ENCODE measurements at places on chromosomes 5 and 9. TPM values are rescaled to one million over a fixed set of nuclear protein-coding genes. Genes with fewer than 3 reads are reported as not detected.
A peak's percentile ranks its signal among the peaks of the same experiment; 100 is the strongest.

The DAB2 gene
- total RNA-seq, result 164 TPM

The C1QTNF2 gene
- total RNA-seq, result 1.6 TPM

DNA sequence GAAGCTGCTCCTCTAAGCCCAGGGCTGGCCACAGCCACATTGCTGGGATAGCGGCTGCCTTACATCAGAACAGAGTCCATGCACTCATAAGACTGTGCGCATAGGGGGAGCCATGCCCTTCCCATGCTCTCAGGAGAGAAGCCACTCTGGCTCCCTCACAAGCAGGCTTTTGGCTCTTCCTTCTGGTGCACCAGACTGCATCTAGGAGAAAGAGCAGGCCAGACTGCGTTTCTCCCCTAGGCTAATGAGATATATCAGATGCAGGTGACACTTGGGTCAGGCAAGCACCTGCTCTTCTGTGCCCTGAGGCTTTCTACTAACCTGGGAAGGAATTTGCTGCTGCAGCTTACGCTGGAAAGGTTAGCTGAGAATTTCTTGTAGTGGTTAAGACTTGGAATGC lies 43.2 kb upstream of the BRINP1 start:
- H3K4me3 ChIP-seq, result no peak overlapping the region
- H3K27me3 ChIP-seq, result no peaks in the 10 kb centered on the region
- H3K36me3 ChIP-seq, result no peaks in the 10 kb centered on the region
- no peak for DNase-seq

The RANBP3L gene
- total RNA-seq, result 2.8 TPM

- no peaks in the 10 kb centered on the region for H3K36me3 ChIP-seq
- no peak for DNase-seq
- H3K27ac ChIP-seq, result no peak overlapping the region
- no peaks in the 10 kb centered on the region for H3K4me1 ChIP-seq
- H3K27me3 ChIP-seq, result no peaks in the 10 kb centered on the region
Observed at GRCh38 chr5:43564289-43564850, 7.5 kb upstream of the PAIP1 start.

The SLC1A3 gene
- 52.1 TPM for total RNA-seq

The PKN3 gene
- 11.1 TPM for total RNA-seq

GRCh38 chr5:55308254-55308836 lies 556 bp downstream of the MTREX start:
- peak overlapping the region; percentile 89 for H3K4me3 ChIP-seq
- DNase-seq, result no peak
- H3K4me1 ChIP-seq, result peaks cover 67% of the 10 kb centered on the region
- H3K27me3 ChIP-seq, result no peaks in the 10 kb centered on the region
- no peaks in the 10 kb centered on the region for H3K36me3 ChIP-seq
- peak overlapping the region; percentile 97 for H3K27ac ChIP-seq

DNA sequence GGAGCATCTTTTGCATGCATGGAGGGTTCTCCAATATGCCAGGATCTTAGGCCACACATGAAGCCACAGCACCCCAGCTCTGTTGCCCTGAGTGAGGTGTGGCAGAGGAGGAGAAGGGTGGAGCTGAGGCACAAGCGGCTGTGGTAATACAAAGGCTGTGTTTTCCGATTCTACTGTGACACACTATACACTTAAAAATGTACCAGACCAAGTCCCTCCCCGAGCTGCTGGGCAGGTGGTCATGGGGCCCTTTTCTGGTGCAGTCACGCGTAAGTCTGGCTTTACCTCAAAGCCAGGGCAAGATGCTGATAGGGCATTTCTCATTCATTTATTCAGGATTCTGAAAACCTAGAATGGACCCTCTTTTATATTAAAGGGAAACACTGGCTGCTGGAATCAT lies 3.7 kb downstream of the ADGRV1 start:
- DNase-seq, result no peak
- H3K27ac ChIP-seq, result no peak overlapping the region
- no peaks in the 10 kb centered on the region for H3K36me3 ChIP-seq
- H3K4me3 ChIP-seq, result no peak overlapping the region
- H3K27me3 ChIP-seq, result peaks cover 38% of the 10 kb centered on the region
- H3K4me1 ChIP-seq, result peaks cover 12% of the 10 kb centered on the region

GRCh38 chr5:84191281-84191680 lies 193.4 kb downstream of the EDIL3 start:
- H3K4me3 ChIP-seq, result no peak overlapping the region
- no peaks in the 10 kb centered on the region for H3K27me3 ChIP-seq
- H3K27ac ChIP-seq, result no peak overlapping the region
- DNase-seq, result no peak

GRCh38 chr9:77533671-77534070 lies 114.5 kb downstream of the GNA14 start:
- peaks cover 3% of the 10 kb centered on the region for H3K4me1 ChIP-seq
- no peak for DNase-seq
- H3K27me3 ChIP-seq, result no peaks in the 10 kb centered on the region

- no peak overlapping the region for H3K27ac ChIP-seq
- H3K4me3 ChIP-seq, result no peak overlapping the region
Observed at GRCh38 chr5:54243483-54244080, 66.8 kb downstream of the ARL15 start.

- no peak overlapping the region for H3K27ac ChIP-seq
- DNase-seq, result no peak
- no peaks in the 10 kb centered on the region for H3K27me3 ChIP-seq
- no peak overlapping the region for H3K4me3 ChIP-seq
- H3K4me1 ChIP-seq, result no peaks in the 10 kb centered on the region
- no peaks in the 10 kb centered on the region for H3K36me3 ChIP-seq
Observed at GRCh38 chr5:43694027-43694426, 91.0 kb downstream of the NNT start.

The SPRY4 gene
- total RNA-seq, result 42.7 TPM

The FOXD4L5 gene
- total RNA-seq, result 0.38 TPM

DNA sequence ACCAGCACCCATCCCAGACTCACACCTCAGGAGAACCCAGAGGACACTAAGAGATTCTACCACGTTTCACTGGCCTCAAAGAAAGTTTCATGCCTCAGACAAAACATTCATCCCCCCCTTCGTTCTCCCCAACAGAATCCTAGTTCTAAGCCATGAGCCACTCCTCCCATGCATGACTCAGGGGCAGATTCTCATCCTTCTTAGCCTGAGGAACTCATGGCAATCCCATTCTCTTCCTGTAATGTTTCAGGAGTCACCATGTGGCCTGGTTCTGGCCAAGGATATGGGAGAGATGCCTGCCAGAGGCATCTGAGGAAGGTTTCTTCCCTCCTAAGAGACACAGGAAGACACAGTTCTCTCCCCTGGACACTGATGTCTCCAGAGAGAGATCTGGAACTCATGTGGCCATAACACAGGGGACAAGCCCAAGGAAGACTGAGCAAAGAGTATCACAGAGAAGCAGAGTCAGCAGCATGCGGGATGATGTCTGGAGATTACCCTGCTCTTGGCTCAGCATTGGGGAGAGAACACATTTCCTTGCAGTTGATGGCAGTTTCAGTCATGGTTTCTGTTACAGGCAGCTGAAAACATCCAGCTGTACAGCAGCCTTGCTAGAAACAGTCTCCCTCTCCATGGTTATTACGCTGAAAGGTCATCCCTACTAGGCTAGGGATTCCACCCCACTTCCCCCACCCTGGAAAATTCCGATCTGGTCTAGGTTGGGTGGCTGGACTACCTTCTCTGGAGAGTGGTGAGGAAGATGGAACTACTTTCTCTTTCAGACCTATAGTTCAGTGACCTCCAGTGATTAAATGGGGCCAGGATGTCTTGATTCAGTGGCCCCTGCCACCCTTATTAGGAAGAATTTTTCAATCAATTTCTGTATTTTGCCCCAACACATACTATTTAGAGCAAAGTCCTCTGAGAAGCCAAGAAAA lies 115.4 kb downstream of the ZNF608 start:
- H3K4me3 ChIP-seq, result no peak overlapping the region
- peaks cover 10% of the 10 kb centered on the region for H3K4me1 ChIP-seq
- no peaks in the 10 kb centered on the region for H3K27me3 ChIP-seq
- DNase-seq, result no peak
- H3K36me3 ChIP-seq, result no peaks in the 10 kb centered on the region

- no peaks in the 10 kb centered on the region for H3K4me1 ChIP-seq
- H3K4me3 ChIP-seq, result no peak overlapping the region
- no peaks in the 10 kb centered on the region for H3K27me3 ChIP-seq
Observed at GRCh38 chr5:17346811-17347210, 129.4 kb downstream of the BASP1 start.

- H3K4me3 ChIP-seq, result no peak overlapping the region
- peaks cover 40% of the 10 kb centered on the region for H3K36me3 ChIP-seq
- no peak for DNase-seq
- H3K27me3 ChIP-seq, result no peaks in the 10 kb centered on the region
- no peak overlapping the region for H3K27ac ChIP-seq
Observed at GRCh38 chr5:169695919-169696490, 58.9 kb downstream of the DOCK2 start.

DNA sequence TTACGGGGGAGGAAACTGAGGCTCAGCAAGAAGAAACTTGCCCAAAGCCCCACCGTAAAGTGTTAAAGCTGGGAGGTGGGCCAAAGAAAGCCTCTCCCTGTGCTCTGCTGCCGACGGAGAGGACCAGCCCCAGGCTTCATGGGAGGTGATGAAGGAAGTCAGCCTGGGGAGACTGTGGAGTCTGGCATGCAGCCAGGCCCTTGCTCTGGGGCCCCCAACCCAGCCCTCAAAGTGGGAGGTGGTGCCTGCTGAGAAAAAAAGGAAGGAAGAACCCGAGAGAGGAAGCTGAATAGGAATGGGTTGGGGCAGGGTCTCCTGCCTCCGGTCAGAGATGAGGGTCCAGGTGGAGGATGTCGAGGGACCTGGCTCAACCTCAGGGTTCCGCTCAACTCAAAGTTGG lies 3.8 kb downstream of the RNF44 start:
- H3K4me1 ChIP-seq, result peaks cover 65% of the 10 kb centered on the region
- peak overlapping the region; percentile 27 for H3K4me3 ChIP-seq
- H3K27ac ChIP-seq, result peak overlapping the region; percentile 98
- no peaks in the 10 kb centered on the region for H3K27me3 ChIP-seq
- peaks cover 35% of the 10 kb centered on the region for H3K36me3 ChIP-seq

GRCh38 chr5:111066261-111066938 lies 5.1 kb upstream of the TSLP start:
- H3K27me3 ChIP-seq, result no peaks in the 10 kb centered on the region
- no peak for DNase-seq
- no peaks in the 10 kb centered on the region for H3K36me3 ChIP-seq
- H3K4me3 ChIP-seq, result no peak overlapping the region
- no peak overlapping the region for H3K27ac ChIP-seq

GRCh38 chr5:116898917-116899316 lies 324.3 kb upstream of the SEMA6A start:
- no peaks in the 10 kb centered on the region for H3K4me1 ChIP-seq
- H3K27ac ChIP-seq, result no peak overlapping the region
- no peaks in the 10 kb centered on the region for H3K27me3 ChIP-seq
- DNase-seq, result no peak
- no peak overlapping the region for H3K4me3 ChIP-seq

The ENTREP1 gene
- total RNA-seq, result 30.1 TPM

- peak; percentile 53 for DNase-seq
- peak overlapping the region; percentile 83 for H3K27ac ChIP-seq
- peaks cover 25% of the 10 kb centered on the region for H3K4me1 ChIP-seq
- H3K4me3 ChIP-seq, result peak overlapping the region; percentile 72
- H3K27me3 ChIP-seq, result peaks cover 18% of the 10 kb centered on the region
Observed at GRCh38 chr9:2622461-2623287, 1.1 kb downstream of the VLDLR start.

GRCh38 chr9:13213337-13213736 lies 66.2 kb downstream of the MPDZ start:
- no peak for DNase-seq
- no peak overlapping the region for H3K27ac ChIP-seq
- H3K4me1 ChIP-seq, result no peaks in the 10 kb centered on the region
- no peak overlapping the region for H3K4me3 ChIP-seq

Measured in lower lobe of right lung (tissue), 2 donors.